ENCODE measurements at places on chromosomes 6 and 20.

DNA sequence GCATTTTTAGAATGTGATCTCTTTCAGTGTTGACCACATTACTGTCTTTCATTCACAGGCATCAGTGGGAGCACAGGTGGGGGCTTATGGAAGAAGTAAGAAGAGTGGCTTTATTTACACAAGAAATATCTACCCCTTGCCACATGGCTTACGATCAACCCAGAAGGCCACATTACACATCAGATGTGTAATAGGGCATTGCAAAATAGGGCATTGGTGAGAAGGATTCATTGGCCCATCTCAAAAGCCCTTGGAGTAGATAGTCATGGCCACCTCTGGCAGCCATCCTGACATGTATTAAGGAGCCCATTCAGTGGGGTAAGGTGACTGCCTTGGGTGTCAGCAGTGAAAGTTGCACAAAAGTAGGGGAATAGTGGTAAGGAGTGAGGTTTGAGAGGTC, 97.5 kb downstream of the MAFB start:
- DNase-seq: no peak

GRCh38 chr6:157412791-157413190, 31.8 kb downstream of the ZDHHC14 start:
- no peak for DNase-seq

DNA sequence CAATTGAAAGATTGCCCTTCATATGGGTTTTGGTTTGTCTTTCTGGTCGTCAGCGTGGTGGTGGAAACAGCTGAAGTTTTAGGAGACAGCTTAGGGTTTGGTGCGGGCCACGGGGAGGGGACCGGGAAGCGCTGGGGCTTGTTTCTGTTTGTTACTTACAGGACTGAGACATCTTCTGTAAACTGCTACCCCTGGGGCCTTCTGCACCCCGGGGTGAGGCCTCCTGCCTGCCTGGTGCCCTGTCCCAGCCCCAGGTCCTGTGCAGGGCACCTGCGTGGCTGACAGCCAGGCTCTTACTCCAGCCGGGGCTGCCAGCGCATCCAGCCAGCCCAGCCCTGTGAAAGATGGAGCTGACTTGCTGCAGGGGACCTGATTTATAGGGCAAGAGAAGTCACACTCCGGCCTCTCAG, 22.8 kb downstream of the NPEPL1 start:
- no peak for DNase-seq

GRCh38 chr6:15038013-15038791, 207.7 kb upstream of the JARID2 start:
- DNase-seq: no peak

GRCh38 chr20:39298121-39298520, 336.0 kb downstream of the DHX35 start:
- DNase-seq: no peak

GRCh38 chr6:14187406-14187805, 69.8 kb downstream of the CD83 start:
- no peak for DNase-seq

GRCh38 chr6:137903933-137904821, 37.1 kb downstream of the TNFAIP3 start:
- DNase-seq: no peak

GRCh38 chr6:35258858-35259193, 709 bp upstream of the ZNF76 start:
- DNase-seq: peak; percentile 87

DNA sequence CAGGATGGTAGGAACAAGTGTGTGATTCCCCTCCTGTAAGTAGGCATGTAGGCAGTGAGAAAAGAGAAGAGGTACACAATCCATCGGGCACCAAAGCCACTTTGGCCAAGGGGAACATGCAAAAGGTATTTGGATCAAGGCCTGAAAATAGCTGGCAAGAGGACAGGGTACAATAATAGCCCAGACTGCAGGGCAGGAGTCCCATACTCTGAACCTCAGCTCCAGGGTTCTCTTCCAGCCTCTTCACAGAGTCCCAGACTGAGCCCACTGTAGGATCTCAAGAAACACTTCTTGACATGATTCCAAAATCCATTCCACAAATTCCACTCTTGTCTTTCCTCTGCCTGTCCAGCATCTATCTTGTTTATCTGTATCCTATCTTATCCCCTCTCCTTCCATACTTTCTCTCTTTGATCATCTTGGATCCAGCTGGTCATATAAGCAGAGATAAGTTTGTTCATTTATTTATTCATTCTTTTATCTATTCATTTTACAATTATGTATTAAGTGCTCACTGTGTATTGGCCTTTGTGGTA, 19.7 kb downstream of the ACSS2 start:
- DNase-seq: no peak
